ENCODE measurements at places on chromosomes 3 and 15. TPM values are rescaled to one million over a fixed set of nuclear protein-coding genes. Genes with fewer than 3 reads are reported as not detected.

The RASL12 gene
- total RNA-seq = 0.25 TPM

The PLA2G4D gene
- 0.34 TPM for total RNA-seq

The RFTN1 gene
- total RNA-seq = 3.9 TPM

The CXCR6 gene
- total RNA-seq = not detected

The GPR160 gene
- total RNA-seq = 9.9 TPM

The LMLN gene
- 7.2 TPM for total RNA-seq

The HTR3E gene
- not detected for total RNA-seq

The GOLGA6L4 gene
- 3.2 TPM for total RNA-seq

The FGD5 gene
- total RNA-seq = 0.22 TPM

The BSN gene
- 1.5 TPM for total RNA-seq

The RETNLB gene
- not detected for total RNA-seq

The GPR149 gene
- not detected for total RNA-seq

The SLC28A2 gene
- not detected for total RNA-seq

The A4GNT gene
- not detected for total RNA-seq

The LMCD1 gene
- 4.6 TPM for total RNA-seq

The IP6K2 gene
- 89.5 TPM for total RNA-seq

The TFG gene
- 99.1 TPM for total RNA-seq

The MUC13 gene
- total RNA-seq = 0.44 TPM

The GABRB3 gene
- 0.52 TPM for total RNA-seq

The TGM5 gene
- total RNA-seq = not detected

The COL6A6 gene
- not detected for total RNA-seq

The CCR8 gene
- total RNA-seq = not detected

The CAPN3 gene
- 1.8 TPM for total RNA-seq

The FAM227B gene
- total RNA-seq = 6.9 TPM

The DPPA4 gene
- 0.27 TPM for total RNA-seq

The WNT5A gene
- 0.15 TPM for total RNA-seq

The C2CD4A gene
- not detected for total RNA-seq

The MESP2 gene
- total RNA-seq = 0.20 TPM

The GOLGA8H gene
- total RNA-seq = 0.79 TPM

The ROBO1 gene
- total RNA-seq = 0.27 TPM

The GOLGA8O gene
- 0.49 TPM for total RNA-seq

The GOLGA8K gene
- 3.3 TPM for total RNA-seq

The INSYN1 gene
- 2.0 TPM for total RNA-seq

The EPHB3 gene
- 6.5 TPM for total RNA-seq

The MKRN2OS gene
- total RNA-seq = not detected

The LRTM1 gene
- not detected for total RNA-seq

The PRTG gene
- not detected for total RNA-seq

The PLA2G4E gene
- not detected for total RNA-seq

The HESX1 gene
- total RNA-seq = 2.1 TPM

The ZNF660 gene
- not detected for total RNA-seq

The ONECUT1 gene
- total RNA-seq = 1.3 TPM

The CPB1 gene
- 6.2 TPM for total RNA-seq

The PARP9 gene
- 9.5 TPM for total RNA-seq

The PPP2R3A gene
- 6.1 TPM for total RNA-seq

The FRMD5 gene
- total RNA-seq = 27.2 TPM

The OR5K2 gene
- not detected for total RNA-seq

The SSR3 gene
- 177 TPM for total RNA-seq

The CTDSPL gene
- total RNA-seq = 34.4 TPM

The DIS3L gene
- 32.2 TPM for total RNA-seq

The TPRG1 gene
- 2.8 TPM for total RNA-seq

The TNNC1 gene
- total RNA-seq = 2.2 TPM

The ADAMTS17 gene
- 4.2 TPM for total RNA-seq

The ECE2 gene
- not detected for total RNA-seq

Data from HCT116 (cell line).